Hippocampal formation (tissue), 2 donors: ENCODE measurements at places on chromosomes 7 and 10.

GRCh38 chr7:112448381-112448780, 1.9 kb upstream of the IFRD1 start:
- DNase-seq: no peak

DNA sequence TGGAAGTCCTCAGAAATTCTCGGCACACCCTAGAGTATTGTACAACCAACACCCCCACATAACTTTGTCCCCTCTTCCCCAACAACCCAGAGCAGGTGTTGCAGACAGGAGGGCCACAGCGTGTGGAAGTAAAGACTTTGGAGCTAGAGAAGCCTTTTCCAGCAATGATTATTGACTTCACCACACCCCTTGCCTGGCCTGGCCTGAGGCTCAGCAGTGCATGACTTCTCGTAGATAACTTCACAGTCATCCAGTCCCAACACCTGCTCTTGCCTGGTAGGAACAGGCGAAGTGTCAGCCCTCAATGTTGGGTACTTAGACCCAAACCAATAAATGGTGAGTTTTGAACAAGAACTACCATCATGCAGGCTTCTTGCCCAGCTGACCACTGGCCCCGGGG, 36.7 kb downstream of the GOT1 start:
- DNase-seq: no peak

- DNase-seq: peak; percentile 31
Observed at GRCh38 chr10:30857803-30858202, 173.9 kb downstream of the ZNF438 start.

GRCh38 chr7:38950309-38950708, 27.4 kb upstream of the POU6F2 start:
- no peak for DNase-seq

GRCh38 chr10:78744056-78744455, 324.7 kb upstream of the ZMIZ1 start:
- DNase-seq: no peak

GRCh38 chr10:109247814-109248213, 675.5 kb downstream of the XPNPEP1 start:
- DNase-seq: no peak

GRCh38 chr10:133405844-133406527, 12.0 kb downstream of the MTG1 start:
- no peak for DNase-seq

GRCh38 chr7:114426824-114427223, 12.2 kb downstream of the FOXP2 start:
- DNase-seq: no peak

GRCh38 chr7:114109721-114110120, 190.9 kb upstream of the PPP1R3A start:
- DNase-seq: no peak

DNA sequence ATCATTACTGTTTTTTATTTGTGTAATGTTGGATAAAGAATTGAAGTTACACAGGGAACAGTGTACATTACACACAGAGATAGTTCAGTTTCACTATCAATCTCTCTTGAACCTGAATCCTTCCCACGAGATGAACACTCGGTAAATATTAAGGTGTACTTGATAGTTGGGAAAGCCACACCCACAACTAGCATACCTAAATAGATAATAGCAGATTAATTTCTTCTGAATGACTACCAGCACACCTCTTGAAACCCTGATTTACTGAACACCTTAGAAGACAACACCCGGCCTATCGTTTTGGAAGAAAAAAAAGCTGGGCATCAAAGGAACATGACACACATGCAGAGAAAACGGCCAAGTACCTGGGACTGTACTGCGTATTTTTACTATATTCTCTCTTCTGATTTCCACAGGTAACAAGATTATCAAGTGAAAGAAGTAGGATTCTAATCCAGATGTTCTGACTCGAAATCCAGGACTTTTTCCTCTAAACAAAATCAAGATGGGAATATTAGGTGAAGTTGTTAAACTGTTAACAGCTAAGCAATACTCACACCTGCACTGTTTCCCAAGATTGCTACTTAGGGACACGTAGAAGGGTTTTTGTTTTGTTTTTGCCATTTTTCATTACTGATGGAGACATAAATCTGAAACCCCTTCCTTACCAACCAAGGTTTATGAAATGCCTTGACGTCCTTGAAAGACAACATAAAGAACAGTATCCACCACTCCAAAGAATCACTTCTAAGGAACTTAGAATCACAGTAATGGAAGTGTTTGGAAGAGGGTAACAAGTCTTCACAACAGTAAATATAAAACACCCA, 1.0 kb downstream of the CCDC186 start:
- DNase-seq: no peak

- DNase-seq: no peak
Observed at GRCh38 chr10:104807581-104808310, 166.7 kb downstream of the SORCS3 start.

DNA sequence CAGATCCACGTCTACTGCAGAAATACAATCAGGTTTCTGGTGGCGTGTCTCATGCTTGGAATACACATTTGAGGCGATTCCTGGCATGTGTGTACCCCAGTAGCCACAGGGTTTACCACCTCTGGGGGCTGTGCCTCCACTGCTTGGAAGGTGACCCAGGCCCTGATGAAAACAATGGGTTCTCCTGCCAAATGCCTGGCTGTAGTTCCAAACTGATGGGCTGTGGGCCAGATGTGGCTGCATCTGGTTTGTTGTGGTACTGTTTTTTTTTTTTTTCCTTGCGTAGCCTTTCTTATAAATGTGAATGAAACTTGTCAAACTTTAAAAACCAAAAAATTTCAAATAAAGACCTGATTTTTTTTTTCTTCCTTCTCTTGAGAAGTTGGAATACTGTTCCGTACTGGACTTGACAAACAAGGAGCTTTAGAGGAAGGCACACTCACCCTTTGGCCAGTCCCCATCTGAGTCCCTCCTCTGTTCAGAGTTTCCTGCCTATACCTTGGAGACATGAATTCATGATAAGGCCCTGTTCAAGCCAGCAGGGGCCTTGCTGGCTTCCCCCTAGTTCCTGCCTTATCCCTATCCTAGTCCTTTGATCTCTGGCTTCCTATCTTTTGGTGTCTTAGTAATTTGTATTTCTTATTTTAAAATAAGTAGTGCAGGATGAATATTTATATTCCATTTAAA, 217.1 kb downstream of the PHTF2 start:
- DNase-seq: no peak

DNA sequence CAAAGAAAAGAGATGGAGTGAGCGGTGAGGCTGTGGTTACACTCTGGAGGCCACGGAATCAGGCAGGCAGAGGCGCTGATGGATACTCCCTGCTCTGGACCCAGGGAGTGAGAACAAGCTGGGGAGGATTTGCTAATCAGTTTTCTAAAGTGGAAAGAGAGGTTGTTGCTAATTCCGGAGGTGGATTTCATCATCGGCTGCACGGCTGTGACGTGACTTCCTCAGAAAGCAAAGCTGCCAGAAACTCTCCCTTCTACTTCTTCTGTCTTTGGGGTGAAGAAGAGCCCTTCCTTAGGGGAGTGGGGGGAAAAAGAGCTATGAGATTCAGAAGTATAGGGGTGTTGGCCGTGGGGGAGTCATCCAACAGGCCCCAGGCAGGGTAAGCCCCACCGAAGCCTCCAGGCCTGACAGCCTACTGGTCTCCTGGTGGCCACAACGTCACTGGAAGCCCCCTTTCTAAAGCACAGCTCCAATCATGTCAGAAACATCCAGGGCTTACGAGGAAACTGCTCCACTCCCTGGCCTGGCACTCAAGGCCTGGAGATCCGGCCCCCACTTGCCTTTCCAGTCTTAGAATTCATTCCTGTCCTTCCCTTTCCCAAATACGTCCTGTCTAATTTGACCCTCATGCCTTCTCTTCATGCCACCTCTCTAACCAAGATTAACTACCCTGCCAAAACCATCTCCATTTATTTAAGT, 114.5 kb downstream of the HIP1 start:
- DNase-seq: no peak

DNA sequence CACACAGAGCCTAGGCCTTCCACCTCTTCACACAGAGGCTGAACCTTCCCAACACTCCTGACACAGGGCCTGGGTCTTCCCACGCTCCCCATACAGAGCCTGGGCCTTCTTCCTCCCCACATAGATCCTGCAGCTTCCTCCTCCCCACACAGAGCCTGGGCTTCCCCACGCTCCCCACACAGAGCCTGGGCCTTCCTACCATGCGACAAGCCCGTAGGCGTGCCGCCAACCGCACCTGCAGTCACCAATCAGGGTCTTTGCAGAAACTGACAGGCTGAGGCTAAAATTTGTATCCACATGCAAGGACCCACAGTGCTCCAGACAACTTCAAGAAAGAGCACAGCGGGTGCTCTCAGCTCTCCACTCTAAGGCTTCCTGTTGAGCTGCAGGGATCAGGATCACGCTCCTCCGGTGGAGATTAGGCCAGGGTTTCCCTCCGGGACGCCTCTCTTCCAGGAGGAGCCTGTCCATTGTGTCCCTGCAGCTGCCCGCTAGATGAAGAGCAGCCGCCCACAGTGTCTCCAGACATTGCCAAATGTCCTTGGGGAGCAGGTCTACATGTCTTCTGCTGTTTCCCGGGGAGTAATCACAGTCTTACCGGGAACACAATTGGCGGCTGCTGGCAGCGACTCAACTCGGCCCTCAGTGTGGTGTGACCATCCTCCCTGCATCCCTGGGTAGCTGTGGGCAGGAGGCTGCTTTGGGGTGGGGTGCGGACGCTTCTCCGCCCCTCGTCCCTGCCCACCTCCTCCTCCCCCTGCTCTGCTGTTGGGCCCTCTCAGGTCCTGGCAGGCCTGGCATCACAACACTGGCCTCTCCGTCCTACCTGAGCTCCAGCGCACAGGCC, 9.7 kb downstream of the CFAP46 start:
- DNase-seq: no peak

DNA sequence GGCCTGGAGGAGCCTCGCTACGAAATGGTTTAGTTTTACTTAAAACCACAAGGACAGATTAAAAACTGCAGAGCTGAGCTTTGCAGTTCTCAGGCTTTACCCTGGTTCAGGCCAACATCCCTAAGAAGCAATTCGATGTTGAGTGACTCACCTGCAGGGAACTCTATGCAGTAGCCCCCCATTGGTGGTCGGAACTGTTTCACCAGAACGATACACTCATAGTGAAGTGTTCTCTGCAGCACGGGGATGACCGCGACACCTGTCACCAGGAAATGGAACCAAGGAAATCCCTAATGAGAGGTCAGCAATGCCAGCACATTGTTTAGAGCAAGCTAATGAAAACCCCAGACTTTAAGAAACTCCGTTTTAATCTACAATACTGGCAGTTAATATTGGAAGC, 18.0 kb downstream of the NUDT5 start:
- DNase-seq: no peak

GRCh38 chr10:3169271-3169670, 3.3 kb downstream of the PITRM1 start:
- peak; percentile 21 for DNase-seq

- DNase-seq: peak; percentile 87
Observed at GRCh38 chr10:88932539-88933256, 19.9 kb downstream of the ACTA2 start.

DNA sequence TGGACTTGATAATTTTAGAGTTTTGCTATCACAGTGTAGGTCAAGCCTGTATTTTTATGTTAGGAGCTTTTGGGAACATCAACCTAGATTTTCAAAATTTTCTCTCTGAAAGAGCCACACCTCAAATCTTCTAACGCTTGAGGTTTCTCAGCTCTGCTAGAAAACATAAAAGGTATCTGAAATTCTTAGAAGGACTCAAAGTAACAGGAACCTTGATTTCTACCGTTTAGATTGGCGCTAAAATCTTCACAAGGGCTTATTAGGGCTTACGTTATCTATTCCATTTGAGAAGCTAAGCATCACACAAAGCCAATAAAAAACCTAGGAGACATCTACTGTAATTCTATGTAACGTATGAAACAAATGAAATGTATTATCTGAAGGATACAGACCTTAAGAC, 192.4 kb downstream of the AHR start:
- no peak for DNase-seq

DNA sequence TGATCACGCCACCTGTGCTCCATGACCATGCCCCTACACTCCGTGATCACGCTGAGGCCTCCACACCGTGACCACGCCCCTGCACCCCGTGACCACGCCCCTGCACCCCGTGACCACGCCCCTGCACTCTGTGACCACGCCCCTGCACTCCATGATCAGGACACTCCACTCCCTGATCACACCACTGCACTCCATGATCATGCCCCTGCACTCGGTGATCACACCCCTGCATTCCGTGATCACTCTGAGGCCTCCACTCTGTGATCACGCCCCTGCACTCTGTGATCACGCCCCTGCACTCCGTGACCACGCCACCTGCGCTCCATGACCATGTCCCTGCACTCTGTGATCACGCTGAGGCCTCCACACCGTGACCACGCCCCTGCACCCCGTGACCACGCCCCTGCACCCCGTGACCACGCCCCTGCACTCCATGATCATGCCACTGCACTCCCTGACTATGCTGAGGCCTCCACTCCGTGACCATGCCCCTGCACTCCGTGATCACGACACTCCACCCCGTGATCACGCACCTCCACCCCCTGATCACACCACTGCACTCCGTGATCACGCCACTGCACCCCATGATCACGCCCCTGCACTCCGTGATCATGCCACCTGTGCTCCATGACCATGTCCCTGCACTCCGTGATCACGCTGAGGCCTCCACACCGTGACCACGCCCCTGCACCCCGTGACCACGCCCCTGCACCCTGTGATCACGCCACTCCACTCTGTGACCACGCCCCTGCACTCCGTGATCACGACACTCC, 27.7 kb downstream of the STK32C start:
- DNase-seq: no peak

- no peak for DNase-seq
Observed at GRCh38 chr7:26466007-26466406, 174.3 kb downstream of the SNX10 start.

DNA sequence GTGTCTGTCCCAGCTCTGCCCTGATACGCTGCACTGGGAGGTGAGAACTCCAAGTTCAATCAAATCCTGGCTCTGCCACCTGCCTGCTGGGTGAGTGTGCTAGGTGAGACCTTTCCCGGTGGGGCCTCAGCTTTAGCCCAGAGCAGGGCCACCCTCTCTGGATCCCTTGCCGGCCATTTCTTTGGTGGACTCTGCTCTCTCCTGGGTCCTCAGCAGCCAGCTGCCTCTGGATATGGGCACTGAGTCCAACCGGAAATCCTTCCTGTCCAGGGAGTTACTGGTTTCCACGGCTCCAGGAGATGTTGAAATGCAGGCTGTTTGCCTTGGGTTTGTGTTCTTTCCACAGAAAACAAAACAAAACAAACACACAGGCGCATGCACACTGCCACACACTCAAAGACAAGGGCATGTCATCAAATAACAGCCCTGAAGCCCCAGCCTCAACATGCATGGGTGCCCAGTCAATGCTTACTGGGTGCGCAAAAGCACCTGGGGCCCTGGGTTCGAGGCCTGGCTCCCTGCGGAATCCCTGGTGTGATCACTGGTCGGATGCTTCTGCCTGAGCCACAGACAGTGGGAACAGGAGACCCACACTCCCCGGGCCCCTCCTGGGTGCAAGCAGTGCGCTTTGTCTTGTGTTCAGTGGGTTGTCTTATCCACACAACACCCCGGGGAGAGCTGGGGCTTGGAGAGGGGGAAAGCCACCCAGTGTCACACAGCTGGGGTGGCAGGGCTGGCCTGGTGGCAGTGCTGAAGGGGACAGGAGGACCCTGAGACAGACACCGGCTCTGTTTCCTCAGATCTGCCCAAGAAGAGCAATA, 33.1 kb downstream of the PPIF start:
- no peak for DNase-seq
